Fibroblast of the aortic adventitia (primary cell): ENCODE measurements at places on chromosomes 5 and 9. TPM values are rescaled to one million over a fixed set of nuclear protein-coding genes. Genes with fewer than 3 reads are reported as not detected.

Gene S1PR3
- 12.8 and 31.1 TPM in 2 replicates for total RNA-seq

Gene LRRC19
- not detected in 2 replicates for total RNA-seq

Gene NANS
- 46.6 and 62.5 TPM in 2 replicates for total RNA-seq

Gene PCDHA7
- 0.18 and 0.41 TPM in 2 replicates for total RNA-seq

Gene ROR2
- 13.0 and 26.5 TPM in 2 replicates for total RNA-seq

Gene GPX3
- total RNA-seq, result 11.3 and 53.1 TPM in 2 replicates

Gene GCNT1
- total RNA-seq, result 18.0 and 46.9 TPM in 2 replicates
